ENCODE measurements at places on chromosomes 12 and 14.

DNA sequence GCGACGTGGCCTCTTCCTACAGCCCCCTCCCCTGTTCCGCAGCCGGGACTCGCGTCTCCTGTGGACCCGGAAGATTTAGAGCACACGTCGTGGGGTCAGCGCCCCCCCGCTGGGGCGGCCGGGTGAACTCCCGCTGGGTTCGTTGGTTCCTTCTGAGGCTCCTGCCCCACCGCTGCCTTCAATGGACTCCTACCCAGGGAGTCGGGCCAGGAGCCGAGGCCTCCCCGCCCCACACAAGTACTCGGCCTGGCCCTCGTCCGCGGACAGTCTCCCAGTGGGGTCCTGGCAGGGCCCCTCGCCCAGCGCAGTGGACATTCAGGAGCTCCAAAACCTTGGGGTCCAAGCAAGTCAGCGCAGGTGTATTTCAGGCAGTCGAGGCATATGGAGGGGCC is 1.2 kb downstream of the MMP17 start:
- no peak for DNase-seq

- peak; percentile 79 for DNase-seq
Observed at GRCh38 chr12:93183940-93184671, 193.6 kb upstream of the NUDT4 start.

- no peak for DNase-seq
Observed at GRCh38 chr14:103634156-103634555, 5.1 kb downstream of the KLC1 start.

DNA sequence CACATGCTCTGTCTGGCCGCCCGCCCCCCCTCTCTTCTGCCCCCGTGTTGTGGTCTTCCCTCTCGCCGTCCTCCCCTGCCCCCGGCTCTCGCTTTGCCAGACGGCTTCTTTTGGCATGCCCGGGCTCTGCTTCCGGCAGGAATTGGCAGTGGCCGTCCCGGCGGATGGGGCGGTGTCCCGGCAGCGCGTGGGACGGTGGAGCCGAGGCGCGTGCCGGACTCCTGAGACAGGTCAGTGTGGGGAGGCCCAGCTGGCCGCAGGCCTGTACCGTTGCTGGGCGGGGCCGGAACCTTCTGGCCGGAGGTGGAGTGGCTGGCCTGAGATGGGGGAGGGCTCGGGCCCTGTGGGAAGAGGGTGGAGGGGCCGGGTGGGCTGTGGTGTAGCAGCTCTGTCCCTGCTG is 17.1 kb downstream of the KIF26A start:
- DNase-seq = no peak

DNA sequence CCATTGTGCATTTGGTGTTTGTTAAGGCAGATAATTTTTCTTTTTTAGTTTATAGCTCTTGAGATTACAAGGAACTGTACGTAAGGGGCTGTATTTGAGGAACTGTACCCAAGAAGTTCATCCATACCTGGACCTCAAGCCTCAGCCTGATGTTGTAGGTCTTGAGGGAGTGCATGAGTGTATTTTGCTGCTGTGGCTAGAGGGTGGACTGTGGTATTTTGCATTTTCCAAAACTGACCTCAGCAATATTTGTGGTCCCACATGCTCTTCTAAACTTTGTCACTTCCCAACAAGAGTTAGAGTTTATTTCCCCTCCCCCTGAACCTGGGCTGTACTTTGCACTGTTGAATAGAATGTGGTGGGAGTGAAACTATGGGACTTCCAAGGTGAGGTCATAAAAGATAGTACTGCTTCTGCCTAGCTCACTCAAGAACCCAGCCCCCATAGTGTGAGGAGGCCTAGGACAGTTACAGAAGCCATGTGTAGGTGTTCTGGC is 42.2 kb upstream of the FBXO33 start:
- no peak for DNase-seq

- DNase-seq = no peak
Observed at GRCh38 chr12:52771088-52771487, 6.1 kb downstream of the KRT76 start.

GRCh38 chr12:109592195-109592904 is 18.8 kb downstream of the MVK start:
- no peak for DNase-seq

DNA sequence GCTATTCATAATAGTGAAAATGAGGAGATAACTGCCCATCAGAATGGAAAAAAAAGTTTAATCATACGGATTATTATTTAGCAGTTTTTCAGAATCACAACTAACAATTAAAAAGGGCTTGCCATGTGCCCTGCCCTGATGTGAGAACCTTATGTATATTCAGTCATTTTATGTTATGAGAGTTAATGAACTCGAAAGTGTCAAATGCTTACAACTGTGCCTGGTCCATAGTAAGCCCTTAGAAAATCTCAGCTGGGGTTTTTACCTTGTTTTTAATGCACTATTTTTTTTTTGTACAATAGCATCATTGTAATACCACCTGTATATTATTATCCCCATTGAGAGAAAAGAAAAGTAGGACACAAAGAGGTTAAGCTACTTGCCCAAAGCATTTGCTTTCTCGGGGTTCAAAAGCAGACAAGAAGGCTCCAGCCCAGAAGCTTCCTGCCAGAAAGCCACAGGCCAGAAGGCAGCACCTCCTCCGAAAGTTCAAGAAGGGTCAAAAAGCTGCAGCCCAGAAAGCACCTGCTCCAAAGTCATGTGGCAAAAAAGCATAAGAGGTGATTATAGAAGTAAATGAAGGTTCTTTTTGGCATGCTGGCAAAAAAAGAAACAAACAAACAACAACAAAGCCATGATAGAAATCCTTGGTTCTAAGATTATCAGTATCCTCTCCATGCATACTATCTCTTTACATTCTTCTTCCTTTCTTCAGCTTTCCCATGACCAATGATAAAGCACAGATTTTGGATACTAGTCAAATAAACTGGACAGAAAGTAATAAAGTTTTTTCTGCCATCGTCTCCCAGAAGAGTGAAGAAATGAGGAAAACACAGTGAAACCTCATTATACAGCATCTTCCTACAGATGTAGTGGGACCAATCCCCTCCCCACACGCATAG is 59.1 kb upstream of the NAP1L1 start:
- no peak for DNase-seq

- no peak for DNase-seq
Observed at GRCh38 chr14:102949062-102949800, 26.8 kb downstream of the AMN start.

DNA sequence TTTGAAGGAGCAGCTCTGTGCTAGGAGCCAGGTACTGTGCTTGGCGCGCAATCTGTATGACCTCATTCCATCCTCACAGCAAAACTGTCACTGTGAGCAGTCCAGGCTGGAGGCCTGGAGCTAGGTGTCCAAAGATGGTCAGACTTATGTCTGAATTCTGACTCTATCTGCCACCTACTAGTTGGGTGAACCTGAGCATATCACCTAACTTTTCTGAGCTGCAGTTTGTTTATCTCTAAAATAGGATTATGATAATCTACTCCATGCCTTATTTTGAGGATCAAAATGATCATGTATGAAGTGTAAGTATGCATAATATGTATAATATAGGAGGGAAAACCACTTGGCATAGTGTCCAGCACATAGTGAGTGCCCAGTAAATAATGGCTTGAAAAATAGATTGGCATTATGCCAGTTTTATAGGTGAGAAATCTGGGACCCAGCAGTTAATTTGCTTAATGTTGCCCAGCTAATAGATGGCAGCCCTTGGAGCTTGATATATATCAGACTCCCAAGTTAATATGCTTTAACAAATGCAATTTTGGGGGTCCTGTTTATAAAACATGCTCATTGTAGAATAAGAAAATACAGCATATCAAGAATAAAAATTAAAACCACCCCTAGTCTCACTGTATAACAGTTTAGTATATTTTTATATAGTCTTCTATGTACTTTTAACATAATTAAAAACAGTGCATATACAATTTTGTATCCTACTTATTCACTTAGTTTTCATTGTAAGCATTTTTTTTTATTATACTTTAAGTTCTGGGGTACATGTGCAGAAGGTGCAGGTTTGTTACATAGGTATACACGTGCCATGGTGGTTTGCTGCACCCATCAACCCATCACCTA is 4.5 kb upstream of the JPH4 start:
- DNase-seq = no peak

GRCh38 chr14:94970941-94971730 is 186.2 kb downstream of the DICER1 start:
- no peak for DNase-seq

DNA sequence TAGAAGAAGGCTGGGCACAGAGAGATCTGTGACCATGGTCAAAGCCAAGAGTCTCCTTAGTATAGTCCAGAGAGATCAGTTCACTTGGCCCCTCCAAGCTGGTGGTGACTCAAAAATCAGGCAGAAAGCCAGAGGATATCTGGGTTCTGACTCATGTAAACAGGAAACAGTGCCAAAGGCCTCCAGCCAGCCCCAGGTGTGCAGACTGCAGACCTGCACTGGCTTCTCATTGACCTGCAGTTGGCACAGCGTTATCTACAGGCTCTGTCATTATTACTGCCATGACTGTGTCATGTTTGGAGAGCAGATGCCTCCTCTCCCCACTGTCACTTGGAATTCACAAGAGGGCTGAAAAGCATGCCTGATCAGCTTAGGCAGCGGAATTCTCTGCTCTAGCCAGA is 295.7 kb upstream of the PRKD1 start:
- DNase-seq = no peak

DNA sequence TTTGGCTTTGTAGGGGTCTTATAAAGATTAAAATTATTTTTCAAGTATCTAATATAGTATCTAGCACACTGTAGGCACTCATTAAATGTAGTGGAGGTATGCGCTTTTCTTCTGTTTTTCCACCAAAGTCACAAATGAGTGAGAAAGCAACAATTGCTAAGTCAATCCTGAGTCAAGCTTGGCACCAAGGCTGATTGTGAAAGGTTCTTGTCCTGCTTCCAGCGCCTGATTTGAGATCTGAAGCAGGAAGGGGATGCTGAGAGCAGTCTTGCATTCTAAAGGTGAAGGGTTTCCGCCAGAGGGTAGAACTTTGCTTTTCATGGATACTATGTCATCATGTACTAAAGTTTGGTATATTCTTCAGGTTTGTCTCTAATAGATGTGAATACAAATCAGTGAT is 64.9 kb upstream of the DAAM1 start:
- DNase-seq = no peak

GRCh38 chr12:57160040-57160439 is 12.6 kb upstream of the LRP1-AS start:
- DNase-seq = no peak

DNA sequence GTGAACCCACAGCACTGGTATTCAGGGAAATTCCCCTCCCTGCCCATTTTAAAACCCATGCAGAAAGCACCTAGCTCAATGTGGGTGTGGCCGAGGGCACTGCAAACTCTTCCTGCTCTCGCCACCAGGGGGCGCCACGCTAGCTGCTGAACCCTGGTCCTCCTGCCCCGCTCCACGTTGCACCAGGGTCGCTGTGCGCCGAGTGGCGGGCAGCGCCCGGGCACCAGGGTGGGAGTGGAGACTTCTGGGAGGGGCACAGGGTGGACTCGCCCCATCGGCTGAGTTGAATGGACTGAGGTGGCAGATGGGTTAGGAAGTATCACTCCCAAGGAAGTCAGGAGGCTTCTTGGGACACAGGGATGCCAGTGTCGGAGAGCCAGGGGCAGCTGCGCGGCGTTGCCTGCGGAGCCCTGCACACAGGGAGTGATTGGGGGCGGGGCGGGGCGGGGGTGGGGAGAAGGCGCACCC is 48.1 kb upstream of the BCL11B start:
- DNase-seq = peak; percentile 49

- DNase-seq = no peak
Observed at GRCh38 chr14:67257906-67258305, 16.7 kb downstream of the PALS1 start.

All from right forelimb (tissue), 1 donor.